ENCODE measurements at places on chromosomes 4 and X.
A peak's percentile ranks its signal among the peaks of the same experiment; 100 is the strongest.

DNA sequence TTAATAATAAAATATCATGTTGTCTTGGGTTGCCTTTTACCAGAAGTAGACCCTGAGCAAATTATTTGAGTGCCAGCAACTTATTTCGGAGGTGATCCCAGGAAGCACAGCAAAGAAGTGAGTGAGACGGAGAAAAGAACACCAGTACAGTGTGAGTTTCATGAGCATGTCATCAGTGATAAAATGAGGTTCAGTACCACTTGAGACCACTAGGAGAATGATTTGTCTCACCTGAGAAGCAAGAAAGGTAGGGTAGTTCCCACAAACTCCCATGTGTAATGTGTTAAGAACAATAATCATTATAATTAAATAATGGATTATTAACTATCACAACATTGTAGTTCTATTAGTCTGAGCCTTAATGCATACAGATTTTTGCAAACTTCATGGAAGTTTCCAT, 112.8 kb upstream of the DMD start:
- DNase-seq: no peak

- DNase-seq: no peak
Observed at GRCh38 chrX:21661316-21661715, 3.2 kb upstream of the KLHL34 start.

GRCh38 chr4:105129286-105130040, 17.2 kb upstream of the TET2 start:
- peak; percentile 30 for DNase-seq

GRCh38 chr4:165634766-165635165, 238.3 kb upstream of the TLL1 start:
- DNase-seq: no peak

DNA sequence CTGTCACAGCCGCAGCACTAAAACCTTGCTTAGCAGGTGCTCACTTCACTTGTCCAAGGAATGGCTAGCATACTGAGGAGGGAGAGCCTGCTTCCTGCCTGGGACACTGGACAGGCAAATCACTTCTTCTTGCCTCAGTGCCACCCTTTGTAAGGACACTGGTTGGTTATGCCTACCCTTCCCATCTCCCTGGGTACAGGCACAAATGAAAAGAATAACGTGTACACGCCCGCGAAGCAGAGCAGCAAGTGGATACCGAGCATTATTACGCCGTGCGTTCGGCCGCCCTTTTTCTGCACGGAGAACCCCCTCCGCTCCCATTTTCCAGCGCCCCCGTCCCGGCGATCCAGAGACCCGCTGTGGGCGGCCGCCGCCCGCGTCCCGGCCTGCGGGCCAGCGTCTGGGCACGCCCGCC, 338 bp upstream of the KLHL2 start:
- DNase-seq: no peak

GRCh38 chr4:7653510-7654369, 219.0 kb upstream of the PSAPL1 start:
- DNase-seq: peak; percentile 88

DNA sequence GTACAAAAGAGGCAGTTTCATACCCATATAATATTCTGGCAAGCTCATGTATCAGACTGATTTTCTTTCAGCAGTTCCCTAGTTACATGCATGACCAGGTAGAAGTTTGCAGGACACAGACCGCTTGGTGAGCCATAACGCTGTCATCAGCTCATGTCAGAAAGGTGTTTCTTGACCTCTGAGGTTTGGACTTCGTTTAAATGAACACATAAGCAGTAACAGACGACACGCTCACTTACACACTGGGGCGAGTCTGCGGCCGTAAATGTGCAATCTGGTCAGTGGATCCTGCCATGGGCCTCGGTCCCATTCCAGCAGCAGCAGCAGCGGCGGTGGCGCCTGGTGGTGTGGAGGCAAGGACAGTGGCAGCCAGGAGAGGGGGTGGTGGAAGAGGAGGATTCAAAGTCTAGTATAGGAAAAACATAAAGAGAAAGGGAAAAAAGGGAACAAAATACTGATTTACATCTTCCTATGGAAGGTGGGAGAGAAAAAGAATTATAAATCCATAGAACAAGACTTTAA, 111.9 kb upstream of the CBR4 start:
- DNase-seq: no peak

DNA sequence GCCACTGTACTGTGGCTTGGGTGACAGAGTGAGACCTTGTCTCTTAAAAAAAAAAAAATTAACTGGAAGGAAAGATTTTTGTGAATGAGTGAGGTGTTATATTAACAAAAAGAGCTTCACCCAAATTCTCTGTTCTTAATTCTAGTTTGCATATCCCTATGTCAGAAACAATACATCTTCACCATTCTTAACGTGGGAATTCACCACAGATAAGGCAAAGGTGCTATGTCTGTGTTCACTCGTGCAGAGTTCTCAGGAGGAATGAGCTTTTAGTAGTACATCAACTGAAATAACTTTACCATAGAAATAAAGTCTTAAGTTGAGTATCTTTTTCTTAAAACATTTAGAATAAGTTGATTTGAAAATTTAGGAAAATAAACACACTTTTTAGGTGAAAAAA, 135.1 kb downstream of the RAPGEF2 start:
- DNase-seq: no peak

- no peak for DNase-seq
Observed at GRCh38 chrX:106177106-106177981, 9.2 kb downstream of the PWWP3B start.

- no peak for DNase-seq
Observed at GRCh38 chr4:134544303-134544770, 342.7 kb upstream of the PABPC4L start.

All from suppressor macrophage treated with lipopolysaccharide for 1 hour (primary cell).